Urinary bladder (tissue), 4 donors: ENCODE measurements at places on chromosomes 2 and 18. TPM values are rescaled to one million over a fixed set of nuclear protein-coding genes. Genes with fewer than 3 reads are reported as not detected.

DHRS9 gene
- polyA plus RNA-seq = 0.54 TPM

VRK2 gene
- 12.5 TPM for polyA plus RNA-seq

USP40 gene
- 16.0 TPM for polyA plus RNA-seq

DNAH7 gene
- 0.28 TPM for polyA plus RNA-seq

POMC gene
- 4.1 TPM for polyA plus RNA-seq

RAB6C gene
- polyA plus RNA-seq = 0.08 TPM

BMPR2 gene
- polyA plus RNA-seq = 20.1 TPM

CCDC141 gene
- 0.20 TPM for polyA plus RNA-seq

DNA sequence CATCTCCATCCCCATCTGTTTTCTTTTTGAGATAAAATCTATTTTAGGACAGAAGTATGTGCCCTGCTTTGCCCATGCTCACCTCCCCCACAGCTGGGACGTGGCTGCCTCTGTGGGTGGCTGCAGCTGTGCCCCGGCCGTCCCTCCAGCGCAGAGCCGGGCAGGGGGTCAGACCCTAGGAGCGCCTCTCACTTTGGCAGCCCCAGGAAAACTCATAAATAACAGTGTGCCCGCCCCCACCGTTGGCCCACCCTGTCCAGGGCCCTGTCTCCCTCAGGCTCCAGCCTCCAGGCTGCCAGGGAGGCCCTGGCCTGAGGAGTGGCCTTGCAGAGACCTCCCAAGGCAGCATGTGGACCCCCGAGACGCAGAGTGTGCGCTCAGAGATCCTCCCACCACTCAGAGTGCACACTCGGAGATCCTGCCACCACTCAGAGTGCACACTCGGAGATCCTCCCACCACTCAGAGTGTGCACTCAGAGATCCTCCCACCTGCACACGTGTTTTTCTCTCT lies 178.1 kb downstream of the TWIST2 start:
- DNase-seq = no peak

DNA sequence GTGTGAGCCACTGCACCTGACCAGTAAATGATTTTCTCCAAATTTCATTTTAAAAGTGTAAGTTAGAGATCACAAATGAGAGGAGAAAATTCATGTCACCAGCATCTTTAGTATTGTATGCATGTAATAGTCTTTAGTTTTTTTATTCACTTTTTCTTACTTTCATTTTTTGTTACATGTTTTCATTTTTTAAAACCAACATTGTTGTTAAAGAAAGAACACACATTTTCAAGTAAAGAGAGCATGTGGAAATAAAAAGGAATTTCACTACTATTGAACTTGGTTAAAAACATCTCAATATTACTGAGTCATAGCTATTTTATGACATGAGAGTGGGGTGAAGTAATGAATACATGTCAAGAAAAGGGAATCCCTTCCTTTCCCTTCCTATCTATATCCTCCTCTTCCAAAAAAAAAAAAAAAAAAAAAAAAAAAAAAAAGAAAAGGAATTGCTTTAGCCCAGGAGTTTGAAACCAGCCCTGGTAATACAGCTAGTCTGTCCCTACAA lies 29.1 kb upstream of the PMAIP1 start:
- no peak for DNase-seq

GRCh38 chr2:239522002-239522739 lies 121.4 kb upstream of the HDAC4 start:
- DNase-seq = no peak

DNA sequence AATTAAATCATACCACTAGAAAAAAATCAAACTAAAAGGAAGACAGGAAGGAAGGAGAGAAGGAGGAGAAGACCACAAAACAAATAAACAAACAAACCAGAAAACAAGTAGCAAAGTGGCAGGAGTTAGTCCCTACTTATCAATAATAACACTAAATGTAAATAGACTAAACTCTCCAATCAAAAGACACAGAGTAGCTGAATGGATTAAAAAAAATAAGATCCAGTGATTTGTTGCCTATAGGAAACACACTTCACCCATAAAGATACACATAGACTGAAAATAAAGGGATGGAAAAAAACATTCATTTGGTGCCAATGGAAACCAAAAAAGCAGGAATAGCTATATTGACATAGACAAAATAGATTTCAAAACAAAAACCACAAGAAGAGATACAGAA lies 23.4 kb upstream of the BAZ2B start:
- DNase-seq = no peak

- DNase-seq = peak; percentile 1
Measured at GRCh38 chr2:32064021-32064601, 755 bp downstream of the SPAST start.

GRCh38 chr2:45577441-45577840 lies 33.6 kb downstream of the SRBD1 start:
- DNase-seq = no peak

- DNase-seq = no peak
Measured at GRCh38 chr18:56661360-56662062, 10.4 kb downstream of the WDR7 start.

DNA sequence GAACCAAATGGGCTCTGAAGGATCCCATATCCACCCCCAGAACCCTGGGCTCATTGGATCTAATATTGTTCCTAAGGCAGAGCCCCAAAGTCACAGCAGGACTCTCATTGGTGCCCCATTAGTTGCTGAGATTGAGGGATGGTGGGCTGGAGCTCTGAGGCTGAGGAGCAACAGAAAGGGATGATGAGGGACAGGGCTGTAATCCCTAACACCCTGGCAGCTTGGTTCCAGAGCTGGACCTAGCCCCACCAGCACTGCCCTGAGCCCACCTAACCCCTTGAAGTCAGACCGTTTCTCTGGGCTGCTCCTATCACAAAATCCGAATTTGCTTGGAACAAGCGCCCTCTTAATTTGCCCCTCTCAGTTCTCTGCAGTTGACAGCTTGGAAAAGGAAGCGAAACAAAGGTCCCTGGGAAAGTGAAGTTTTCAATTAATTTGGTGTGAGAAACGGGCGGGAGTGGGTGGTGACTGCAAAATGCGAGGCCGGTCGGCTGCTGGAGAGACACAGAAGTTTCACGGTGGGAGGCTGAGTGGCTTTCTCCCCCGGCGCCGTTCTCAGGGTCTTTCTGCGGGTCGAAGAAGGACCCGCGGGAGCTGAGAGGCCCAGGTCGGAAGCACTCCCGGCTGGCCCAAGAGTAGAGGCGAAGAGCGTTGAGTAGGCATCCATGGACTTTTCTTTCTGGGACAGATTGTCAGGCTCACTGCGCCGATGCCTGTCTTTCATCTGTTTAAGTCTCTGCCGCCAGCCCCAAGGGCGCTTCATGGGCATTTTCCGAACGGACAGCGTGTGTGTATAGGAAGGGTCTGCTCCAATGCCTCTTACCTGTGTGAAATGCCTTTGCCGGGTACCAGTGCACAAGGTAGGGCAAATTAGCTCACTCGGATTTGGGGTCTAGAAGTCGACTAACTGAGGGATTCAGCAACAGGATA lies 927 bp upstream of the HOXD13 start:
- no peak for DNase-seq

- no peak for DNase-seq
Measured at GRCh38 chr18:26336572-26336971, 110.3 kb downstream of the TAF4B start.

- DNase-seq = no peak
Measured at GRCh38 chr18:9965711-9966624, 52.2 kb downstream of the VAPA start.

DNA sequence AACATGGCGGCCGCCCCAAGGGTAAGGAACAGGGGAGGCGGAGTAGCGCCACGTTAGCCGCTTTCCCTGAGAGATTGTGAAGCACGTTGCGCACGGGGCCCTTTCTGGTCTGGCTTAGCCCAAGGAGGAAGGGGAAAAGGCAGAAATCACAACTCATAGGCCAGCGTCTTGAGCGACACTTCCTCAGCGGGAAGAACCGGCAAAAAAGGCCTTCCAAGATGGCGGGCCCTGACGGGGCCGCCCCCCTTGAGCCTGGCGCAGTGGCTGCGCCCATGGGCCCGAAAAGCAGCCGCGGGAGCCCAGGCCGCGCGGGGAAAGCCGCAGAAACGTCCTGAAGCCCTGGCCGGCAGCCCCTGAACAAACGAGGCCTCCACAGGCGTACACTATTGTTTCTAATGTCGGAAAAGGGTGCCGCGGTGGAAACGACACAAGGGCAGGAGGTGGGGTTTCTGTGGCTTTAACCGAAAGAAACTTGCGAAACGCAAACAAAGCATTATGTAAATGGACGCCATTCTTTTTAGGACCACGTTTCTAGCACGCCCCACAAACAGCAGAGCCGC lies 919 bp upstream of the PCBP1 start:
- DNase-seq = peak; percentile 73

GRCh38 chr18:58721566-58722239 lies 50.4 kb downstream of the MALT1 start:
- DNase-seq = no peak
